ENCODE measurements at places on chromosomes 7 and 10.

GRCh38 chr7:52005613-52006012 is 689.0 kb upstream of the COBL start:
- no peak for DNase-seq

GRCh38 chr10:133364645-133365431 is 7.0 kb upstream of the FUOM start:
- DNase-seq: no peak

- DNase-seq: no peak
Observed at GRCh38 chr10:20363684-20364083, 533.4 kb downstream of the NEBL start.

DNA sequence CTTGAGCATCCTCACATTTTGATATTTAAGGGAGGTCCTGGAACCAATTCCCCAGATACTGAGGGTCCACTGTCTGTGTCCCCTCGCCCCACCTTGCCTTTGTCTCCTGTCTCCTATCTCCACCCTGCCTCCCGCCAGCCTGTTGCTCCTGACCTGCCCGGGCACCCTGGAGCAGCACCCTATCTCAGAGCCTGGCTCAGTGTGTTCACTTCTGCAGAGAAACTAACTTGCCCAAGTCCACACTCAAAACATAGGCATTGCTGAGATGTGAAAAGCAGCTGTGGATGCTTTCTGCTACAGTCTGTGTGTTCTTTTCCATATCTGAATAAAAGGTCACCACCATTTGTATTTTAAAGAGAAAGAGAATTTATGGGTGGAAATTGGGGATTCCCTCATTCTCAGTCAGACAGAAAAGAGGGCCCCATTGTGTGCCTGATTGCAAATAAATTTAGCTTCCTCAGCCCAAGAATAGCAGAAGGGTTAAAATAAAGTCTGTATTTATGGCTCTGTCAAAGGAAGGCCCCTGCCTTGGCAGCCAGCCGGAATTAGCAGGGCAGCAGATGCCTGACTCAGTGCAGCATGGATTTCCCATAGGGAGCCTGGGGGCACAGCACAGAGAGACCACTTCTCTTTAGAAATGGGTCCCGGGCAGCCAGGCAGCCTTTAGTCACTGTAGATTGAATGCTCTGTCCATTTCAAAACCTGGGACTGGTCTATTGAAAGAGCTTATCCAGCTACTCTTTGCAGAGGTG is 161.3 kb downstream of the EGFR start:
- no peak for DNase-seq

DNA sequence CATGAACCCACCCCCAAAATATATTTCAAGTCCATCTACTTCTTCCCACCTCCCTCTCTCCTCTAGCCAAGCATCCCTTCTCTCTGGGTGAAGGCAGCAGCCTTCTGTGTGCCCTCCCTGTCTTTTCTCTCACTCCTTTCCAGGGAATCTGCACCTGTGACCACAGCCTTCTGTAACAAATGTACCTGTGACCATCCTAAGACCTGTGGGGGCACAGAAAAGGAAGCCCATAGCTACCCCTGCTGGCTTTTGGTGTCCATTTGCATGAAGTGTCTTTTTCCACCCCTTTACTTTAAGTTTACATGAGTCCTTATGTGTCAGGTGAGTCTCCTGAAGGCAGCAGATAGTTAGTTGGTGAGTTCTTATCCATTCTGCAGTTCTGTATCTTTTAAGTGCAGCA is 2.0 kb upstream of the TBXAS1 start:
- DNase-seq: no peak

DNA sequence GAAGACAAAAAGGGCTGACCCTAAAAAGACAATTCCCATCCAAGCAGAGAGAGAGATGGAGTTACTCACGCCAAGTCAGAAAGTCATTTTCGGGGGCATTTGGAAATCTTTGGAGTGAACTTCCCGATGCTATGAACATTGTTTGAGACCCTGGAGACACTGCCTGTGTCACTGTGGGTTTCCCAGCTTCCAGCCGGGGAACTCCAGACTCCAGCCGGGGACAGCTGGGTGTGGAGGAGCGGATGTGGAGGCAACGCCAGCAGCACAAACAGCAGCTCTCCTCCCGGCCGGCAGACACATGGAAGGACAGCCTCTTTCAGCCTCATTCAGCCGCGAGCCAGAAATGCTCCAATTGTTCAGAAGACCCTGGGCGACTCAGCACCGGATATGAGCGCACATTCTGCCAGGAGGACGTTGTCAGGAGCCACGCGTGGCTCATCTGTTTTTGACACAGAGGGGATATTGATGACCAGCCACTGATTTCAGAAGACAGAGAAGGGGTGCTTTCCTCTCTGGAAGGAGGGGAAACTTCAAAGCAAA is 97.6 kb downstream of the PRPF18 start:
- DNase-seq: peak; percentile 44

GRCh38 chr7:111758332-111758731 is 196.0 kb upstream of the IMMP2L start:
- DNase-seq: no peak

Measured in uterus (tissue), 4 donors.